Karpas-422 (cell line): ENCODE measurements at places on chromosomes 7 and 10. TPM values are rescaled to one million over a fixed set of nuclear protein-coding genes. Genes with fewer than 3 reads are reported as not detected.

DNA sequence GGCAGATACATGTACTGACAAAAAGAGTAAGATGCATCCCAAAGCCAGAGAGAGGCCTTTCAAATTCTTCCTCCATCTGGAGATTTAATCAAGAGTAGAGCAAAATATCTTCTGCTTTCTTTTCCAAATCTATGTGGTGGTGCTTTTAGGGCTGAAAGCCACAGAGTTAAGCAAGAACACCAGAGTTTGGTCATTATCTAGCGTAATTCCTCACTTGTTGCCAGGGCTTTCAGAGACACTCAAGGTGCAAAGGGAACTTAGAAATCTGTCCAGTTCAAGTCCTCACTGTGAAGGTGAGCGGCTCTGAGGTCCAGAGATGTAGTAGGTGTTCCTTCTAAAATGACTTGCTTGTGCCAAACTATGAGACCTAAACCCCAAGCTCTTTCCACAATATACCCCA, 10.9 kb upstream of the NFE2L3 start:
- H3K4me3 ChIP-seq, result no peak overlapping the region
- H3K4me1 ChIP-seq, result no peaks in the 10 kb centered on the region
- DNase-seq, result no peak
- H3K27me3 ChIP-seq, result no peaks in the 10 kb centered on the region

DNA sequence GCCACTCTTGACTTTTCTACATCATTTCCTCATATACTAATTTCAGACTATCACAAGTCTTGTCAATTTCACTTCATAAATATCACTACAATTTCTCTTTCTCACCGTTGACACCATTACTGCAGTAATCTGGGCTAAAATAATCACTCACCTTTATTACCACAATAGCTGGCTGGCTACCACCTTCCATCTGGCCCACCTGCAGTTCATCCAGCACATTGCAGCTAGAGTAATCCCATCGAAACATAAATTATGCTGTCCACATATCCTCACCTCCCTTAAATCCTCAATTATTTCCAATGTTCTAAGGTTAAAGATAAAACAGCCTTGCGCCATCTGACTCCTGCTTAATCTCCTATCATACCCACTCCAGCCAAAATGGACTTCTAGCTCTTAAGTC, 16.0 kb downstream of the DGKB start:
- no peak overlapping the region for H3K4me3 ChIP-seq
- no peaks in the 10 kb centered on the region for H3K4me1 ChIP-seq
- no peak for DNase-seq

The OR2F1 gene
- total RNA-seq, result not detected in 2 replicates

- H3K4me3 ChIP-seq, result no peak overlapping the region
- no peaks in the 10 kb centered on the region for H3K27me3 ChIP-seq
- H3K4me1 ChIP-seq, result no peaks in the 10 kb centered on the region
- no peak for DNase-seq
- H3K27ac ChIP-seq, result no peak overlapping the region
Measured at GRCh38 chr7:111012149-111012548, 78.8 kb upstream of the LRRN3 start.

DNA sequence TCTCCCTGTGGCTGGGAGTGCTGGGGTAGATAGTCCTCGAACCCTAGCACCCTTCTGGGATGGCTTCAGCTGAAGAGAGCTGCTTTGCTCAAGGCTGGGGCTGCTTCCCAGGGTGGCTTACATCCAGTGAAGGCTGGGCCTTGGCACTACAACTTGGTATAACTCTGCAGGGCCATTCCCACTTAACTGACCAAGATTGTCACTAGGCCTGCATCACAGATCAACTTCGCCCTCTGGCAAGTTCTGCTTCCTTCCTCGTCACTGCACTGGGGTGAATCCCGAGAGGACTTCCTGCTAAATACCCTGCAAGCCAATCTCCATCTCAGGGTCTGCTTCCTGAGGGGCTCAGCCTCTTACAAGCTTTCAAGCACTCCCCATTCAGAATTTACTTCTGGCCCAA, 195.2 kb downstream of the DOCK4 start:
- no peaks in the 10 kb centered on the region for H3K27me3 ChIP-seq
- no peaks in the 10 kb centered on the region for H3K36me3 ChIP-seq
- H3K27ac ChIP-seq, result no peak overlapping the region
- H3K4me3 ChIP-seq, result no peak overlapping the region
- no peaks in the 10 kb centered on the region for H3K4me1 ChIP-seq

- no peak for DNase-seq
- H3K4me3 ChIP-seq, result no peak overlapping the region
- no peak overlapping the region for H3K27ac ChIP-seq
- peaks cover 27% of the 10 kb centered on the region for H3K4me1 ChIP-seq
- no peaks in the 10 kb centered on the region for H3K36me3 ChIP-seq
- no peaks in the 10 kb centered on the region for H3K27me3 ChIP-seq
Measured at GRCh38 chr7:69612981-69613380, 14.7 kb downstream of the AUTS2 start.

The GIMAP6 gene
- not detected in 2 replicates for total RNA-seq

The PRSS2 gene
- total RNA-seq, result not detected in 2 replicates

GRCh38 chr7:91567081-91568012, 303.1 kb downstream of the FZD1 start:
- no peak overlapping the region for H3K4me3 ChIP-seq
- no peaks in the 10 kb centered on the region for H3K4me1 ChIP-seq
- no peak for DNase-seq
- no peaks in the 10 kb centered on the region for H3K27me3 ChIP-seq
- no peaks in the 10 kb centered on the region for H3K36me3 ChIP-seq

The ANKRD61 gene
- 0.22 and 0.71 TPM in 2 replicates for total RNA-seq

DNA sequence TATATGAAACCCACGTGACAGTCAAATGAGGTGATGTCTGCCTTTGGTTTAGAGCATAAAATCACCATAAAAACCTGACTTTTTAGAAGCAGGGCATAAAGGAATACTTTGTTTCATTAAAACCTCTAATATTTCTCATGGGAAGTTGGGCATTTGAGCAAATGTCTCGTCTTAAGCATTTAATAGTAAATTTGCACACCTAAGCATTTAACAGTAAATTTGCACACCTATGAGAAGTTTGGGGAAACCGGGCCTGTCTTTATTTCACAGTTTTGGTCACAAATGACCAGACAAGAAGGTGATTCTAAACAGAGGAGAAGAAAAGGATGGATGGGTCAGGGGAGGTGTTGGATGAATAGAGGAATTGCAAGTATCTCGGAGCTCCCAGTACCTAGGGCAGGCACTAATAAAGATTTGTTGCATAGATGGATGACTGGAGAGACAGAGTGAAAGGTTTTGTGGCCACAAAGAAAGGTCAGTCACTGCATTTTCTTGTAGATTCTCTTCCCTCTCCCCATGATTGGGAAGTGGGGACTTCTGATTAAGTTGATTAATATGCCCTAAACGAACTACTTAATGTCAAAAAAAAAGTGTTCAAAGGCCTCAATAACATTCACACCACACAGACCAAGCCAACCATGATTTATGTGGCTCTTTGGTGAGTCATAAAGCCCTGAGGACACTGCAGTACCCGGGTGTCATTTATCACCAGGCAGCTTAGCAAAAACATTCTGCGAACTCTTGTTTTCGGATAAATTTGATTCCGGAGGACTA, 158.2 kb downstream of the SPAG6 start:
- no peaks in the 10 kb centered on the region for H3K36me3 ChIP-seq
- no peak overlapping the region for H3K4me3 ChIP-seq
- H3K27me3 ChIP-seq, result no peaks in the 10 kb centered on the region
- DNase-seq, result no peak
- no peaks in the 10 kb centered on the region for H3K4me1 ChIP-seq

GRCh38 chr7:99141841-99142726, 1.8 kb downstream of the SMURF1 start:
- H3K36me3 ChIP-seq, result peaks cover 6% of the 10 kb centered on the region; the same call in 1 of the 2 replicates
- peak overlapping the region; percentile 26; the same call in 1 of the 2 replicates for H3K27ac ChIP-seq
- H3K27me3 ChIP-seq, result no peaks in the 10 kb centered on the region
- H3K4me1 ChIP-seq, result peaks cover 63% of the 10 kb centered on the region

The AQP1 gene
- total RNA-seq, result 0.22 and 0.82 TPM in 2 replicates

DNA sequence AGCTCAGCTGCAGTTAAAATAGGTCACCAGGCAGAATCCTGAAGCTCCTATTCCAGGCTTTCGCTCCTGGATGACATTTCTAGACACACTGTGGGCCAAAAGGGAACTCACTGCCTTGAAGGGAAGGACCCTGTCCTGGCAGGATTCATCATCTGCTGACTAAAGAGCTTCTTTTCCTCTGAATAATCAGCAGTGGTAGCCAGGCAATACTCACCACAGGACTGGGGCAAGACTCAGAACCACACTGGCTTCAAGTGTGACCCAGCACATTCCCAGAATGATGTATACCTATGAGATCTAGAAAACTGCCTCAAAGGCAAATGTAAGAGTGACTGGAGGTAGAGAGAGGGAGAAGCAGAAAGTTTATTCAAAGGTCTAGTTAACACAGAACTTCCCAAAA, 29.5 kb upstream of the EBF3 start:
- no peak overlapping the region for H3K27ac ChIP-seq
- H3K27me3 ChIP-seq, result no peaks in the 10 kb centered on the region
- no peak for DNase-seq
- H3K4me1 ChIP-seq, result peaks cover 3% of the 10 kb centered on the region; the same call in 1 of the 2 replicates
- no peak overlapping the region for H3K4me3 ChIP-seq

The CPA2 gene
- not detected in 2 replicates for total RNA-seq

The OLAH gene
- total RNA-seq, result not detected in 2 replicates

GRCh38 chr10:5482016-5482415, 17.4 kb downstream of the CALML5 start:
- no peak overlapping the region for H3K27ac ChIP-seq
- DNase-seq, result no peak
- H3K4me3 ChIP-seq, result no peak overlapping the region
- H3K27me3 ChIP-seq, result no peaks in the 10 kb centered on the region

The GPR26 gene
- not detected in 2 replicates for total RNA-seq

DNA sequence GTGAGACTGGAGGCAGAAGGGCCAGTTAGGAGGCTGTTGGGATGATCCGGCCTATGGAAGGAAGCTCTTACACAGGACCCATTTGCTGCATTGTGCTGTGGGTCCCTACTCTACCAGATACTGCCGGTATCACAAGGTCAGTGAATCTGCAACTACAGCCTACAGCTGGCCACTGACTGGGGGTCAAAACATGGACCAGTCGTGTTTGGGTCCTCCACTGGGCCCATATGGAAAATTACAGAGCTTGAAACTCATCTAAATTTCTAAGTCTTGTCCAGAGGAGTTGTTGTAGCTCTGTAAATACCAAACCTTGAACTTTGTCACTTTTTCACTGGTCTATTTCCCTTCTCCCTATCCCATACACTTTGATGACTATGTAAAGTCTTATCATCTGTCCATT, 5.6 kb upstream of the NUP205 start:
- H3K4me1 ChIP-seq, result peaks cover 4% of the 10 kb centered on the region
- no peaks in the 10 kb centered on the region for H3K27me3 ChIP-seq
- no peak overlapping the region for H3K4me3 ChIP-seq
- no peak overlapping the region for H3K27ac ChIP-seq
- no peak for DNase-seq

DNA sequence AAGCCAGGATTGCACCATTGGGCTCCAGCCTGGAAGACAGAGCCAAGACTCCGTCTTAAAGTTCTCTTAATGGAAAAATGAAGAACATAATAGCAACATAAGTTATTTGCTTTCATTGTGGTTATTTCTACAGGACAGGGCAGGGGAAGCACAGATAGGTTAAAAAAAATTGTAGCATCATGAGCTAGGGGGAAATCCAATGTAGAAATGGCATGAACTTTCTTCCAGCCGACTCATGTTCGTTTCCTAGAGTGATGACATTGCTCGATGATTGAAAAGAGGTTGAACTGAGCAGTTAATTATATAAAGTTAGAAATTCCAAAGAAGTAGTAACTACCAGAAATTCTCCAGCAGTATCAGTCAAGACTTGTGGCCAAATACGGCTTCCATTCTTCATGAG, 64.9 kb downstream of the DAGLB start:
- H3K4me1 ChIP-seq, result peaks cover 63% of the 10 kb centered on the region
- H3K36me3 ChIP-seq, result peaks cover 2% of the 10 kb centered on the region
- H3K4me3 ChIP-seq, result no peak overlapping the region

DNA sequence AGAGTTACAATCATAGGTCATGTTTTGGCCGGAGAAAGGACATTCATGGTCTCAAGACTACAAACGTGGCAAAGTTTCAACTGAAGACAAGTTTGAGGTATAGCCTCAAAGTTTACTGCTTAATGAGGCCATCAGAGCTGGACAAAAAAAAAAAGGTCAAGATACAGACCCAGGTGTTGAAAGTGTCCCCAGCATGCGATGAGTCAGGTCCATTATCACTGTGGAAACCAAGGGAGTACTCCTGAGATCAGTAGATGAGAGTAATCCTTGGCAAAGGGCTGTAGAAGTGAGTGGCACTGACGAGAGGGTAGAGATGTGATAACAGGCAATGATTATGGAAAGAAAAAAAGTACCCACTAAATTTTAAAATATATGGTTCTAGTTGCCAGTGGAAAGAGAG, 80.1 kb upstream of the LRRN3 start:
- DNase-seq, result no peak
- no peaks in the 10 kb centered on the region for H3K27me3 ChIP-seq
- no peaks in the 10 kb centered on the region for H3K4me1 ChIP-seq
- H3K4me3 ChIP-seq, result no peak overlapping the region

The ADAM12 gene
- total RNA-seq, result not detected in 2 replicates

DNA sequence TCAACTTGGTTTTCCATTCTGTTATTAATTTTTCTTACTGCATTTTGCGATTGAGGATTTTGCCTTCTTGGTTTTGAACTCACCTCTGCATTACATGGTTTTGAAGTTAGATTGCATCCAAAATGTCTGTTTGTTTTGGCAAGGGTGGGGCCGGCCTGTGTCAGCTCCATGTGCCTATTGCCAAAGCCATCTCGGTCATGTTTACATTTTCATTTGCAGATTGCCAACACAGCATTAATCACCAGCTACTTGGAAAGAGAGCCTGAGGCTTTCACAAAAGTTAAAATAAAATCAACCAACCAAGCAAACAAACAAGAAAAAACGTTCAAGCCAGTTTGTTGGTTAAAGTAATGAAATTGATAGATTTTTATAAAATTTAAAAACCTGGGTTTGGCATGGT, 695.8 kb downstream of the TYW1 start:
- no peak overlapping the region for H3K27ac ChIP-seq
- no peaks in the 10 kb centered on the region for H3K27me3 ChIP-seq
- H3K4me3 ChIP-seq, result no peak overlapping the region
- H3K4me1 ChIP-seq, result no peaks in the 10 kb centered on the region
- DNase-seq, result no peak

DNA sequence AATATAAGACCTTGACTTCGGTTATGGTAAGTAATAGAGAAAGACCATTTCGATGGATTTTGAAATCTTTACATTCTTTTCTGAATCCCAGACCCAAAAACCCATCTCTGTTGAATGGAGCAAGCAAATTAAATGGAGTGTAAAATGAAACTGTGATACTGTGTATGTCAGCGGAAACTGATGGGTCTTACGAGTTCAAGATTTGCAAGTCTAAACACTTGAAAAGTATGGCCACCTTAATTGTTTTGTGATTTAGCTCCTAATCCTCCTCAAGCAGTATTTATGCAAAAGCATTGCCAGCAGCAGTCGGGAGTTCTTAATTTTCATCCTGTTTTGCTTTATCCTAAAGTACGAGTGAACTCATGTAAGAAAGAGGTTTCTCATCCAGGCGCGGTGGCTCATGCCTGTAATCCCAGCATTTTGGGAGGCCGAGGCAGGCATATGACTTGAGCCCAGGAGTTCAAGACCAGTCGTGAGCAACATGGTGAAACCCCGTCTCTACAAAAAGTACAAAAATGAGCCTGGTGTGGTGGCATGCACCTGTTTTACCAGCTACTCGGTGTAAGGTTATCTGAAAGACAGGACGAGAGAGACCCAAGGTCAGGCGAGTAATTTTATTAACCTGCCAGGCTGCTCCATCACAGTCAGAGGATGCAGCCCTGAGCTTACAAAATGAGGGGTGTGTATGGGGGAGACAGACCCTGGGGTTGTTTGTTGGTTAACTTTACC, 5.8 kb upstream of the DHTKD1 start:
- H3K4me3 ChIP-seq, result no peak overlapping the region
- no peaks in the 10 kb centered on the region for H3K36me3 ChIP-seq
- peaks cover 13% of the 10 kb centered on the region for H3K4me1 ChIP-seq
